NCI-H774 (cell line): ENCODE measurements at places on chromosomes 5 and 9.

GRCh38 chr9:31166516-31166915 is 1217.9 kb upstream of the ACO1 start:
- DNase-seq: no peak

DNA sequence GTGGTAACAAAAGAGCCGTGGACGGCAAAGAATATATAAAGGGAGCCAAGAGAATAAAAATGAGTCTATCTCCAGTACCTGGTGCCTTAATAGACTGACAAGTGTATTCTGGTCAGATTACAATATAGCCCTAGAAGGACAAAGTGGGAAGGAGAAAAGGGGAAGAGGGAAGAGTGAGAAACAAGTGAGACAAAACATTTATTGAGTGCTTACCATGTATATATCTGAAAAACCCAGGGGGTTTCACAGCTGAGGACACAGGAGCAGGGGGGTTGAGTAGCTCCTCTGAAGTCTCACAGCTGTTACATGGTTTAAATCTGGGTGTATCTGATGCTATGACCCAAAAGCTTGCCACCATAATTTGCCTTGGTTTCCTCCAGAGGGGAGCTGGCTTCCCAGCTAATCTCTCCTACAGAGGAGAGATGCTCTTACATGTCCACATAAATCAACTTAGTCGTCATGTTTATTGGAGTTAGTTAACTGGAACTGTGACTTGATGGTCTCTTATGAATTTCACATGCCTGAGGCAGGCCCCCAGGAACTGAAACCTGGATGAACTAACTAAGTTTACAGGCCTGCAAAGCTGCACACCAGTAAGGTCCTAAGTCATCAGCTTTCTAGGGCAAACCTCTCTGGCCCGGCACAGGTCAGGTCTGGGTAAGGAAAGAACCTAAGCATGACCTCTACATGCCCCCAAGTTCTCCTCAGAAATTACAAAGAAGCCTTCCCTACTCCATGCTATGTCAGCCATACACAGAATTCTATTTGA is 15.5 kb downstream of the SIL1 start:
- DNase-seq: no peak

DNA sequence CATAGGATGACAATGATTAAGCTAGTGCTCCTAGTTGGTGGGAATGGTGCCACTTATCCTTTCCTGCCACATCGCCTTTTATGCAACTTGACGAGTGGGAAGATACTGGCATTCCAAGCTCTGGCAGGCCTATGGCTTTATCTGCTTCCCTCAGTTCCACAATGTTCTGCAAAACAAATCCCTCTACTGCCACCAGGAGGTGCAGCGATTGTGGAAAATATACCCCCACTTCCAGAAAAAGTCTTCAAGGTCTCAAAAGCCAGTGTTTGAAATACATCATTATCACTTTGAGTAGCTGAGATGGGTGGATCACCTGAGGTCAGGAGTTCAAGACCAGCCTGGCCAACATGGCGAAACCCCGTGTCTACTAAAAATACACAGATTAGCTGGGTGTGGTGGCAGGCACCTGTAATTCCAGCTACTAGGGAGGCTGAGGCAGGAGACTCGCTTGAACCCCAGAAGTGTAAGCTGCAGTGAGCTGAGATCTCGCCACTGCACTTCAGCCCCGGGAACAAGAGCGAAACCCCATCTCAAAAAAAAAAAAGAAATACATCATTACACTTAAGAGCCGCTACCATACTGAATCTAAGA is 3.4 kb downstream of the CLINT1 start:
- no peak for DNase-seq

- DNase-seq: no peak
These were observed 66.8 kb downstream of the RASGEF1C start for GRCh38 chr5:180142021-180142765.

GRCh38 chr9:130276121-130276520 is 10.6 kb downstream of the HMCN2 start:
- no peak for DNase-seq

DNA sequence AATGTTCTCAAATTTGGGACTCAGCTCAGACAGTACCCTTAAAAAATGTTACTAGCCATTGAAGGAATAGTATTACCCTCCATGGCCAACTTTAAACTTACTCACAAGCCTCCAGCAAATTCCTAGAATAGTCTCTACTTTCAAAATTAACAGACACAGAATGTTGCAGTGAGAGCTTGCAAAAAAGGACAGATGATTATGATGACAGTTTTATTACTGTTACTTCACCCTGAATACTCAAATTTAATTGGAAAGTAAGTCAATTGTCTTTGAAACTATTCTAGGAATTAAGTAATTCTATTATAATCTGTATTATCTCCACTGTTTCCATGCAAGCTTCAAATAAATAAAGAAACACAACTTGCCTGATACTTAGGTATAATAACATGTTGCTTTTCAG is 288.3 kb downstream of the SLF1 start:
- no peak for DNase-seq

DNA sequence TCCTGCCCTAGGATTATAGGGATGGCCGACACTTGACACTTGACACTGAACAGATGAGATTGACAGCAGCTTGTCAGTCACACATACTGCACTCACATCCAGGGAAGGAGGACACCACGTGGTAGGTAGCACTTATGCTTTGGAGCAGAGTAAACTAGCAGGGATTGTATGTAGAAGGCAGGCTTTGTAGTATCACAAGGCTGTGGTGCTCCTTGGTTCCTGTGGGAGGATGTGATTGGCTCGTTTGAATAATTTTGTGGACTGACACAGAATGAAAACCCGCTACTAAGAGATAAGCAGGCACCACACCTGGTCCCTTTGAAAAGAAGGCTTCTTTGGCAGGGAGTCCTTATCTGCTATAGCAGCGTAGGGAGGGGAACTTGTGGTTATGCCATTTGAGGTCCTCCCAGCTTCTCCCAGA is 63.6 kb upstream of the IL12B start:
- DNase-seq: no peak

- DNase-seq: no peak
These were observed 136.9 kb downstream of the DIRAS2 start for GRCh38 chr9:90505695-90506094.

DNA sequence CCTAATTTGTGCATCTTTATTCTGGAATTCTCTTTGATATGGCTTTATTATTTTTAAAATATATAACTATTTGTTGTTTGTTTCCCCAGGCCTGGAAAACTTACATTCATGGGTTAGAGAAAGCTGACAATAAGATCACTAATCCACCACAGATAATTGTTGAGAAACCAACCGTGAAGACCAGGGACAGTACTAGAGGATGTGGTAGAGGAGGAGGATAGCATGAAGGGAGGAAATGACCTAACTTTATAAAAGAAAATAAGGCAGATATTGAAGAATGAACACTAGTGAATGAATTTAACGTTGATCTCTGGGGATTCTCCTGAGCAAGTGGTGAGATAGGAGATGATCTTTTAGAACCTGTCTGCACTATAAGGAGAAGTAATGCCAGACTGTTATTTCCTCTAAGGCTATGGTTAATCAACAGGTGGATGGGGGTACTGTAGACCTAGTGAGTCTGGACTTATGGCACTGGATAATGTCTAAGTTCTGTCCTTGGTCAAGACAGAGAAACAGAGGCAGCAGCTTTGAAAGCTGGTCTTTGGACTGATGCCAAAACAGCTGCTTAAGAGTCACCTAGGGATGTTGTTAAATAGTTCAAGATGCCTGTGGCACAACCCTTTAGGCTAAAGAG is 52.4 kb downstream of the NREP start:
- DNase-seq: no peak

DNA sequence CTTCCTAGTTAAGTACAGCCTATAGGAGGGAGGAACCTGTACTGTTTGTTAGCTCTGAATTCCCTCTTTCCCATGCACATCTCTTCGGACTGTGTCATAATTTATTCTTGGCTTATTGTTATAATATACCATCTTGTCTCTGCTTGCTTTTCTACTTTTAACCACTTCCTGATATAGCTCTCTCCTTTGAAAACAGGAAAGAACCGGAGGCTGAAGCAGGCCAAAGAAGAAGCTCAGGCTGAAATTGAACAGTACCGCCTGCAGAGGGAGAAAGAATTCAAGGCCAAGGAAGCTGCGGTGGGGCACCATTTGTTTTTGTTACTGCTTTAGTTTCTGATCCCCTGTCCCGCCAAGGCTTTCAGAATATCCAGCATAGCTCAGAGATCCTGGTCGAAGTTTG is 4.8 kb downstream of the ATP6V1G1 start:
- DNase-seq: no peak

GRCh38 chr5:122292332-122292731 is 19.7 kb upstream of the SNCAIP start:
- DNase-seq: no peak

DNA sequence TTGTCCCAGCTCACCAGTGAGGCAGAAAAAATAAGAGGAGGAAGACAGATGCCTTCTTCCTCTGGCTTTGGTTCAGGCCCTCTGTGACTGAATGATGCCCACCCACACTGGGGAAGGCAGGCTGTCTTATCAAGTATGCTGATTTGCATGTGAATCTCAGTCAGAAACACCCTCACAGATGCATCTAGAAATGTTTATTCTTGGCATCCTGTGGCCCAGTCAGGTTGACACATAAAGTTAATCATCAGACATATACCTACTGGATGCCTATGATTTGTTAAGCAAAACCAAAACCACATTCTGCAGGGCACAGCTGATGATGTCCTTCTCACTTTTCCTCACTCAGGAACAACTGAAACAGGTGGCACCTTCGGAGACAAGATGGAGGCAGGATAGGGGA is 243.4 kb upstream of the KCNN2 start:
- no peak for DNase-seq

DNA sequence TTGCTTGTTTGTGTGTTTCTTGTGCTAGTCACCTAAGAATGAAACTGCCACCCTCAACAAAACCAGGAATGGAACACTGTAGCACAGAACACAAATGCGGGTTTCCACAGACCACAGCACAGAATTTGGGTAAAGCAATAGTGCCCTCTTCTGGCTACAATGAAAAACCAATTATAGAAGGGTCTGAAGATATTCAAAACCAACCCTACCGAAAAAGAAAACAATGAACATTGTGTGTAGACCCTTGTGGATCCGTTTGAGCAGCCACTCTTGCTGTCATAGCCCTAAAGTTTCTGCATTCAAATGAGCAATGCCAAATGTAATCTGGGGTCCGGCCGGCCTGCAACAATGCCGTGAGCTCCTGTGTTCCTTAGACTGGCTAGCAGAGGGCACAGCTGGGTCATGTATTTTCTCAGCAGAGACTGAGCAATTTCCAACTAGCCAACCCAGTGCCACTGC is 8.3 kb upstream of the ENC1 start:
- peak; percentile 57 for DNase-seq

DNA sequence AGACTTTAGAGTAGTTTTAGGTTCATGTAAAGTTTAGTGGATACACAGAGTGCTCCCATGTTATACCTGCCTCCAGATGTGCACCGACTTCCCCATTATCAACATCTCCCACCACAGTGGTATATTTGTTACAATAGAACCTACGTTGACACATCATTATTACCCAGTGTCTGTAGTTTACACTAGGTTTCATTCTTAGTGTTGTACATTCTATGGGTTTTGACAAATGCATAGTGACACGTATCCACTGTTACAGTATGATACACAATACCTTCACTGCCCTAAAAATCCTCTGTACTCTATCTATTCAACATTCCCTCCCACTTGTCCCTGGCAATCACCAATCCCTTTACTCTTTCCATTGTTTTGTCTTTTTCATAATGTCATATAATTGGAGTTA is 34.3 kb upstream of the CRHBP start:
- no peak for DNase-seq

DNA sequence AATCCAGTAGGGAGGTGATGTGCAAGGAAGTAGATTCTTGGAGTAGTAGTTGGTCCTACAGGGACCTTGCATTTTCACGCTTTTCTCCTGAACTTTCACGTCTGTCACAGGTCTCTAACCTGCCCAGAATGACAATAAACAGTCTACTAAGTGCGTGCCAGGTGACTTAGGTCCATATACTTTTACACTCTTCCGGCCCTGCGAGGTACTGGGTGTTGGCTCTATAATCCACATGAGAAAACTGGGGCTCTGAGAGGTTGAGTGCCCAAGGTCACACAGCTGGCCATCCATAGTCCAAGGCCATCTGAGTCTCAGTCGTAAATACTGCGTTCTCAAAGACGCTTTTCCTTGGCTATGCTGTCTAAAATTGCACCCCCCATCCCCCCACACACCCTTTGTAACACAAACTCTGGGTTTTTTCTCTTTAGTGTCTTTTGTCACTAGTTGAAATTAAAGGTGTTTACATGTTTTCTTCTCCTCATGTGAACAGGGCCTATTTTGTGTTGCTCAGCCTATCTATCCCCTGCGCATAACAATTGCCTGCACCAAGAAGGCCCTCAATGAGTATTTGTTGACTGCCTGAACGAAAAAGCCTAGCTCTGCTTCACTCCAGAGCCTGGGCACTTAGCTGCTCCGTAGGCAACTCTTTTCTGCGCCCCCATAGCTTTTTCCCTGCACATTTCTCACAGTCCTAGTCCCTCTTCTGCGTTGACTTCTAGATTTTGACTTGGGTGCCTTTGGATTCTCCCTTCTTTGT is 943 bp downstream of the SFXN1 start:
- DNase-seq: no peak

GRCh38 chr9:126389992-126390391 is 63.4 kb downstream of the MVB12B start:
- no peak for DNase-seq

GRCh38 chr5:13403351-13403750 is 541.1 kb downstream of the DNAH5 start:
- DNase-seq: no peak

DNA sequence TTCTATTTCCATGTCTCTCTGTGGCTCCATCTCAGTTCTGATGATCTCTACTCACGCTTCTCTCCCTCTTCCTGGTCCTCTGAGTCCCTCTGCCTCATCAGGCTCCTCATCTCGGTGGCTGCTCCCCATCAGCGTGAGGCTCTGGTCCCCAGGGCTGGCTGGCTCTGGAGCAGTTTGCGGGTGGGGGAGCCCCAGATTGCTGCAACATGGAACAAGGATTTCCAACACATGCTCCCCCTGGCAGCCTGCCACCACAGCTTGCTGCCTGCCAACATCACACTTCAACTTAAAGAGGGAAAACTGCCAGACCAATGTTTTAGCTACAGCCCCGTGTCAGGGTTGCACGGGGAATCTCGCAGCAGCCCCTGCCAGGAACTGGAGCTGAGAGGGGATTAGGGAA is 77.2 kb upstream of the NEK6 start:
- DNase-seq: peak; percentile 43

GRCh38 chr5:61280205-61280604 is 51.9 kb upstream of the ZSWIM6 start:
- peak; percentile 73 for DNase-seq

DNA sequence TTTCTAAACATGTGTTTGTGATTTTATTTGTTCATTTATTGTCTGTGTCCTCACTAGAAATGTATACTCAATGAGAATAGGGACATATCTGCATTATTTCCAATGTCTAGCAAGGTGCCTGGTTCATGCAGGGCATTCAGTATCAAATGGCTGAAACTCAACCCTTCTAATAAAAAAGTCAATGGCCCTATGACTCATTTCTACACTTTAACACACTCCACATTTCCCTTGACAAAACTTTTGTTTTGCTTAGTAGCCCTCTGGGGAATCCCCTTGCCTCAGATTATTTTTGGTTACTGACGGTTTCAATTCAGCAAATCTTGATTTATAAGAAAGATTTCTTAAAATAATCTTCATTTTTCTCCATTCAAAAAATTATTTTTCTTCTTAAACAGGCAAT is 206.0 kb upstream of the DMRTA1 start:
- DNase-seq: no peak
